AG04450 (cell line): ENCODE measurements at places on chromosomes 7 and 10. TPM values are rescaled to one million over a fixed set of nuclear protein-coding genes. Genes with fewer than 3 reads are reported as not detected.

DNA sequence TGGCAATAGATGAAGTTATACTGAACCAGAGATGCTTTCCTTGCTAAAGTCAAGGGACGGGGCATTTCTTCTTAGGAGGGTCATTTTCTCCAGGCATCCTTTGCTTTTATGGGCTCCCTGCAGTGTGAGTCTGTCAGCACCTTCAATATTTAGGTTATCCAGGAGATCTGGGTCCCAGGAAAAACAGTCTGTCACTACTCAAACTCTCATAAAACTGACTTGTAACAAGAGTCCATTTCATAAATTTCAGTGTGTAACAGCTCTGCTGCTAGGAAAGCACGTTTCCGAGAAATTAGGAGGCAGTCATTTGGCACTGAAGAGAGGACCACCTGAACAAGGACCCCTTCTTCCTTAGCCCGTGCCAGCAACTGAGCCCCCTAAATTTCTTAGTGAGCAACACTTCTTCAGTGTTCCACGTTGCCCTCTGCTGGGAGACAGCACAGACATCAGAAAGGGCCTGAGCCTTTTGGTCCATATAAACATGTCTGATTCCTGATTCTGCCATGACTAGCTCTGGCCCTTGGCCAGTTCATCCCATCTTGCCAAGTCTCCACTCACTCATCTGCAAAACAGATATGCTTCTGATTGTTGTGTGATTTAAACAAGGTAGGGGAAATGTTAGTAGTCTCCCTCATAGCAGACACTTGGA, 7.2 kb downstream of the GCC1 start:
- peak; percentile 18 for DNase-seq

DNA sequence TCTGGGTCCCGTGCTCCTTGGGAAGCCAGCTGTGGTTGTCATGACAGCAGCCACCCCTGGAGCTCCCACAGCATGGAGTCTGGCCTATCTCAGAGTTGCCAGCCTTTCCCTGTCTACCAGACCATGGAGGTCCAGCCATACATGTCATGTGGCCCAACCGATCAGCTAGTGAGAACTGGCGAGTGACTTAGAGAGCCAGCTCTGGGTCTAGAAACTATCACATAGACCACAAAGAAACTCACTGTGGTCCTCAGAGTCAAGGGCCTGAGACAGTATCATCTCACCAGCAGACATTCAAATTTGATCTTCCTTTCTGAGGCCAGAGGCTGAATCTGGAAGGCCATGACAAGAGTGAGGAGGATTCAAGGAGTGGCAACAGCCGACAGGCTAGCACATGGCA, 223.3 kb upstream of the GPR26 start:
- no peak for DNase-seq

DNA sequence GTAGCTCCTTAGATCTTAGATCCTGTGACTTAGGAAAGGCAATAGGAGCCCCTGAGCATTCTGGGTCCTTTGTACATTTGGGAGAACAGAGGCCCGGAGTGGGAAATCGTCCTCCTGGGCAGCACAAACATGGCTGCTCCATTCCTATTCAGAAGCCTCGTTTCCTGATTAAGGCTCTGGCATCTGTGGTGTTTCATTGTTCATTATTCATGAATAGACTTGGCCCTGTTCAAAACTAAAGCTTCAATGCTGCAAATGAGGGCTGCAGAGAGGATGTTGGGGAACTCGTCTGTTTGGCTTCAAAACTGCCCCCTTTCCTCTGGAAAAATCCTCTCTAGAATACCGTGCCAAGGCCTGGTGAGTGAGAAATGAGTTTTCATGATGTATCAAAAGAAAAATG, 3.4 kb upstream of the HTRA1 start:
- no peak for DNase-seq

DNA sequence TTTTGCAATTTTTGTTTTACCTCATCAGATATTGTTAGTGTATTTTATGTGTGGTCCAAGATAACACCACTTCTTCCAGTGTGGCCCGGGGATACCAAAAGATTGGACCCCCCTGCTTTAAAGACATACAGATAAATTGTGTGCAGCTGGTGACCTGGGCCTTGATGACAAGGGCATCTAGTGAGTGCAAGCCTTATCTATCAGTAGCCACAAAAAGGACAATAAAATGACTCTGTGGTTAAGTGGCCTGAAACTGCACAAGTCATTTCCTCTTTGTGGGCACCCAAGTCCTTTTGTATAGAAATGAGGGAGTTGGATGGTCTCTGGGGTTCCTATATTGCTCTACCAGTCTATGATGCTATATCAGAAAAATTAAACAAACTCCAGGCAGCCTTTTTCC, 98.1 kb downstream of the PARD3 start:
- DNase-seq, result no peak

GRCh38 chr7:120033114-120033513, 239.9 kb upstream of the KCND2 start:
- no peak for DNase-seq

GRCh38 chr10:15844517-15844916, 15.8 kb downstream of the MINDY3 start:
- no peak for DNase-seq

DNA sequence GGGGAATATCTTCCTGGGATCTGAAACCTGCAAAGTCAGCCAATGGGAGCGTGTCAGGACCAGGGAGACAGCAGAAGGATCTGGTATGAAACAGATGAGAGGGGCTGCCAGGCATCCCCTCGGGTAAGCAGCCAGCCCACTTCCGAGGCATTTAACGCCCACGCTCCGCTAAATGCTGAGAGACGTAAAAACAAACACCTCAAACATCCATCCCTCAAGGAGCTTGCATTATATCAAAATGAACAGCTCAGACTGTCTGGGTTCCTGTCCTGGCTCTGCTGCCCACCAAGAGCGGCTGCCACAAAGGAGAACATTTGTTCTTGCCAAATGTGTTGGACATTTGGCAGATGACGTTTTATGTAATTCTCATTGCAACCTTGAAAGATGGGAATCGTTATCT, 7.0 kb upstream of the SERPINE1 start:
- DNase-seq, result no peak

- DNase-seq, result no peak
Observed at GRCh38 chr10:131172433-131172832, 139.1 kb downstream of the TCERG1L start.

DNA sequence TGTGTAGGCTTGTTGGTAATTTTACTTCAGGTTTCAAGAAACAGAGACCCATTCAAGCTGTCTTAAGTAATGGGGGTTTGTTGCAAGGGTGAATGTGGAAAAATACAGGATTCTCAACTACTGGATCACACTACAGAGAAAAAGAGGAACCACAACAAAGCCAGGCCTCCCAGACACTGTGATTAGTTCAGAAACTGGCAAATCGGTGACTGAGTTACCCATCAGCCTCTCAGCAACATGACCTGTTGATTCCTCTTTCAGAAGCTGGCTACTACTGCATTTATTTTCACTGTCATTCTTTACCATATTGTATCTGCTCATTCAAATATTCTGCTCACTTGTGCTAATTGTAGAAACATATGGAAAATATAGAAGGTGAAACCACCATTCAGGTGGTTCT, 16.0 kb downstream of the CCDC71L start:
- DNase-seq, result no peak

GRCh38 chr7:94325122-94325475, 69.6 kb upstream of the COL1A2 start:
- DNase-seq, result no peak

- DNase-seq, result no peak
Observed at GRCh38 chr7:135617781-135618180, 44.5 kb upstream of the STMP1 start.

DNA sequence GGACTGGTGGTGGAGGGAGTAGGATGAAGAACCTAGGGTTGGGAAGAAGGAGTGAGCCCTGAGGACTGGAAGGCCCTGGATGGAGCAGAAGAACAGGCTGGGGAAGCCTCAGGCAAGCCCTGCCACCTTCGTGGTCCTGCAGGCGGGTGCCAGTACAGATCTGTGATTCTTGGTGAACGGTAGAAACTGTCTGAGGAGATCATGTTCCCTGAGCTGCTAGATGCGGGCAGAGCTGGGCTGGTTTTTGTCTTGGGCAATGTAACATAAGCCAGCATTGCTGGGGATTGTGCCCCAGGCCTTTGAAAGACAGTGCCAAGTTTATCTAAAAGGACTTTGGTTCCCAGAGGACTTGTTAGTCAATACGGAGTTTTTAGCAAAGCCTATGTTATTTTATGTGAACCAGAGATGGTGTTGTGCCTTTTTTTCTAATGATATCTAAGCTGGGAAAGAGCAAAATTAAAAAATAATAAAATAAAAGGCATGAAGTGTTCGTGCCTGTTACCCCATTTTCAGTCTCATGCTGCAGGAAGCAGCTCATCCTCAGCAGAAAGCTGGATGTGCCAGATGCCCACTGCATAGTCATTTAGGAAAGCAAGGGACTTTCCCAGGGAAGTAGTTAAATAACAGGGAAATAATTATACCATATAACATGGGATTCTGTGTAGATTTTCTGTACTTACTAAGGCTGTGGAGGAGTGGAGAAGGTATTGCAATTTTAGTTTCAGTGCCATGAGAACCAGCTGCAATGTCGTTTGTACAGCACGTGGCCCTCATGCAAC, 24.4 kb upstream of the FIGNL1 start:
- no peak for DNase-seq

GRCh38 chr7:131365838-131366237, 38.2 kb downstream of the MKLN1 start:
- no peak for DNase-seq

- no peak for DNase-seq
Observed at GRCh38 chr7:64494912-64495461, 67.9 kb downstream of the ZNF680 start.

DNA sequence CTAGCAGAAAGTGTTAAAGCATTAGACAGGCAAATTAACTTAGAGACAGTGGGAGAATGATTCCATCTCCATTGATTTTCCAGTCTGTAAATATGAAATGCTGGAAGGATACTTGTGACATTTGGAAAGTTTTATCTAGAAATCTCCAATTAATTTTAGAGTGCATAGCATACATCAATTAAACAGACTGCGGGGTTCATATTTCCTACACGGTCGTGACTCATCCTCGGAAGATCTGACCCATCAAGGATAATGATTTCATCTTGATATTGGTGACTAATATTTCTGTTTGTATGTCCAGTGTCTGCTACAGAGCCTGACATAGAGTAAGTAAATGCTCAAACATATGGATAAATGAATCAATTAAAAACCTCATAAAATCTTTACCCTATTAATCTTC, 474.9 kb downstream of the KCNMA1 start:
- DNase-seq, result no peak

- no peak for DNase-seq
Observed at GRCh38 chr10:47078393-47079203, 167.4 kb downstream of the PTPN20 start.

DNA sequence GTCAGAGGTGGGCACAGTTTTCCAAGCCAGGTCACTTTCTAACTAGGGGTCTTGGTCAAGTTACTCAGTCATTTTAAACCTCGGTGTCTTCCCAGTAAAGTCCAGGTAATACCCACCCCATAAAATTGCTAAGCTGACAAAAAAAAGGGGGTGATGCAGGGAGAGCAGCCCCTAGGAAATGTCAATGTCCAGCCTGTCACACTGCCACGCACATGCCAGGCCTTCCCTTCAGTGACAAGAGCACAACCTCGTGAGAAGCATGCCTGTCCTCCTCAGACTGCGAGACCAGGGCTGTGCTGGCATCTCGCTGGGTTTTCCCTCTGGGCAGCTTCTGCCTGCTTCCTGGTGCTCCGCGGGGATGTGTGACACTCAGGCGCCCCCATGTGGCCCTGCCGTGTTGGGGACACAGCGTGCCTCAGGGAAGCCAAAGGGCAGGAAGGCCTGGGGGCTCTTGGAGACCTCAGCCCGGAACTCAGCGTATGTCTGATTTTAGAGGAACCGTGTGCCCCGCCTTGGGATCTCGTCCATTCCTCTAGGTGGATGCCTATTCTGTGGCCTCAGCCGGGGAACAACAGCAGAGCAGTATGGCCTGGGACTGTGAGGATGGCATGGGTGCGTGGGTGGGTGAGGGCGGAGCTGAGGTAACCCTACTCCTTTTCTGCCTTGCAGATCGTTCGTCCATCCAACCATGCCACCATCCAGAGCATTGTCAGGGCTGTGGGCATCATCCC, 10.2 kb upstream of the GDF2 start:
- peak; percentile 43 for DNase-seq

DNA sequence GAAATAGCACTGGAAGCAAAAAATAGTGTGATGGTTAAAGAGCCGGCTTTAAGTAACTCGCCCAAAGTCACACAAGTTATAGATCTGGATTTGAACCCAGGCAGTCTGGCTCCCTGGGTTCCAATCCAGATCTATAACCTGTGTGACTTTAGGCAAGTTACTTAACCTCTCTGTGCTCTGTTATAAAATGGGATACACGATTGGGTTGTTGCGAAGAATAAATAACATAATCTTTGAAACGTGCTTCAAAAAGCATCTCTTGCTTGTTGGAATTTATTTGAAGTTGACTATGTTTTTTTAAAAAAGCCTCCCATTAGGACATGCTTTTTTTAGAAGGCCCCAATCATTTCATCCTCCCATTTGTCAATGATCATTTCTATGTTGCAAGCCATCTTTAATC, 3.5 kb upstream of the LCOR start:
- no peak for DNase-seq

DNA sequence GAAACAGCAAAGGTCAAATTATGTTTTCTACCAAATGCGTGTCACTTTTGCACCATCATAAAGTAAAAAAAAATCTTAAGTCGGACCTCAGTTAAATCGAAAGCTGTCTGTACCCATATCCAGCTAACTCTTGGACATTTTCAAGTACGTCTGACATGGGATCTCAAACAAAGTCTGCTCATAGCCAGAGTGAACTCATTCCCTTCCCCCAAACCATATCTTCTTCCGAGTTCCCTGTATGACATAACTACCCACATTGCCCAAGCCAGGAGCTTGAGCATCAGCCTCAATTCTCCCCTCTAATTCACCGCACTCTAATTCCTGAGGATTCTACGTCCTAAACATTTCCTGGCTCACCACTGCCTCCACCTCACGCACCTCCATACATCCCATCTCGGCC, 44.8 kb upstream of the TARP start:
- no peak for DNase-seq

- DNase-seq, result peak; percentile 85
Observed at GRCh38 chr10:102583435-102584417, 60.6 kb upstream of the TRIM8 start.

GRCh38 chr10:33052263-33052875, 94.3 kb upstream of the ITGB1 start:
- DNase-seq, result no peak

The PNLIP gene
- polyA plus RNA-seq, result not detected in 2 replicates

The MLXIPL gene
- polyA plus RNA-seq, result not detected in 2 replicates

The AKR1D1 gene
- not detected in 2 replicates for polyA plus RNA-seq

The SRRM3 gene
- 1.5 and 2.0 TPM in 2 replicates for polyA plus RNA-seq

The SYT15 gene
- polyA plus RNA-seq, result 0.15 and 0.20 TPM in 2 replicates

The AGMO gene
- 0.10 TPM in 1 of 2 replicates, not detected in the other for polyA plus RNA-seq

The CALHM1 gene
- not detected in 2 replicates for polyA plus RNA-seq

The RBM20 gene
- 0.11 and 0.15 TPM in 2 replicates for polyA plus RNA-seq
